ENCODE measurements at places on chromosomes 2 and 18.

GRCh38 chr18:13147130-13147529, 71.4 kb upstream of the LDLRAD4 start:
- no peak for DNase-seq

- no peak for DNase-seq
These were observed 312.8 kb upstream of the FANCL start for GRCh38 chr2:58553937-58554336.

GRCh38 chr2:200617156-200618053, 31.6 kb downstream of the AOX1 start:
- DNase-seq: no peak

DNA sequence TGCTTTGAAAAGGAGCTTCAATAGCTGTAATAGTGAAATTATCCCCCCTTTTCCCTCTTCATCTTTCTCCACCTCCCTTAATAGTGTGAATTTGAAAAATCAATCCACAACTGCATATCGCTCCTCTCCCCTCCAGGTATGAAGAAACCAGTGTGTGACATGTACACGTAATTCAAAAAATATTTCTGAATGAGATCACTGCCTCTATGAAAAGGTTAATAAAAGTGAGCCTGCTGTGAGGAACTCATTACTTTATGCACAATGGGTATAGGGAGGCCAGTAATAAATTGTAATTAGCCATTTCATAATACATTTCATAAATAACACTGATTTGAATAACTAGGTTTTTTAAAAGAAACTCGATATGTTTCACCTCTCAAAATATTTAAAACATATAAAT, 209.0 kb upstream of the KYNU start:
- DNase-seq: no peak

- DNase-seq: no peak
These were observed 96.3 kb upstream of the FZD7 start for GRCh38 chr2:201937343-201937742.

DNA sequence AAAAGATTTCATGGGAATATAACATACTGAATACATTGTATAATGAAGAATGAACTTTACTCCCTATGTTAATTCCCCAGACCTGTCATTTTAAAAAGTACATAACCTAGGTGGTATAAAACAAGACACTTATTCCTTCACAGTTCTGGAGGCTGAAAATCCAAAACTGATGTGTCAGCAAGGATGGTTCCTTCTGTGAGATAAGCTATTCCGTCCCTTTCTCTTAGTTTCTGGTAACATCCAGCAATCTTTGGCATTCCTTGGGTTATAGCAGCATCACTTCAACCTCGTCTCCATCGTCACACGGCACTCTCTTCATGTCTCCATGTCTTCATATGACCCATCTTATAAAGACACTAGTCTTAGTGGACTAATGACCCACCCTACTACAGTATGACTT, 93.9 kb downstream of the ASXL2 start:
- DNase-seq: no peak

- DNase-seq: no peak
These were observed 10.8 kb downstream of the LRRFIP1 start for GRCh38 chr2:237638176-237638575.

GRCh38 chr2:27446057-27446456, 3.9 kb downstream of the KRTCAP3 start:
- DNase-seq: no peak

- DNase-seq: no peak
These were observed 773.7 kb downstream of the TSN start for GRCh38 chr2:122528958-122529705.

DNA sequence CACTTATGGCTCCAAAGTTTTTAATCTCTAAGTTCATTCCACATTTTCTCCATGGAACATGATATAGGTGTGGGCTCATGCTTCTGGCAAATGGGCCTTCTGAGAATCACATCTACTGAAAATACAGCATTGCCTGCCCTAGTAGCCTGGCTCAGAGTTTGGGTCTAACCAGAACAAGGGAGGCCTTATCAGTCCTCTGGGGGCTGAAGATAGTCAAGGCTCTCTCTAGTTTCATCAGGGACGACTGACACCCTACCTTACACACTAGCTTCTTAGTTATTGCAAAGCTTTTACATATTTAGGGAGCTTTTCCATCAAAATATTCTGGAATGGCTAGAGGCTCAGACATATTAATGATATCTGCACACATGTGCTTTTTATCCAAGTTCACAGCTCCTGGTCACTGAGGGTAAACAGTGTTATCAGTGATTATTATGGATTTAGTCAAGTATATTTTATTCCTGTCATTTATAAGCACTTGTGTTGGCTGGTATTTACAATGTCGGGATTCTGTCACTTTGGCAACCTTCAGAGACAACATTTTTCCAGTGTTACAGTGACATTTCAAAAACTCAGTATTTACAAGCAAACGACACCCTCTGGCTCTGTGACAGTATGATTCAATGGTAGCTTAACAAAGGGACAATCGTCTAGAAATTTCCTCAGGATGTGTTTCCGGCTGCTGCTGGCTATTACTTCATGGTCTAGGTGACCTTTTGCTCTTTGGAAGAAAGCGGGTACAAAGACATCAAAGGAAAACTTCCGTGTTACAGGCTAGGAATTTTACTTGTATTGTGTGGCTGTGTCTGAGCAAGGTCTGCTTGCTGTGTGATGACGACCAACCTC, 200.6 kb downstream of the TCF4 start:
- no peak for DNase-seq

GRCh38 chr2:12300019-12300602, 416.6 kb upstream of the TRIB2 start:
- DNase-seq: no peak

GRCh38 chr18:47248115-47248603, 3.3 kb downstream of the SKOR2 start:
- no peak for DNase-seq

DNA sequence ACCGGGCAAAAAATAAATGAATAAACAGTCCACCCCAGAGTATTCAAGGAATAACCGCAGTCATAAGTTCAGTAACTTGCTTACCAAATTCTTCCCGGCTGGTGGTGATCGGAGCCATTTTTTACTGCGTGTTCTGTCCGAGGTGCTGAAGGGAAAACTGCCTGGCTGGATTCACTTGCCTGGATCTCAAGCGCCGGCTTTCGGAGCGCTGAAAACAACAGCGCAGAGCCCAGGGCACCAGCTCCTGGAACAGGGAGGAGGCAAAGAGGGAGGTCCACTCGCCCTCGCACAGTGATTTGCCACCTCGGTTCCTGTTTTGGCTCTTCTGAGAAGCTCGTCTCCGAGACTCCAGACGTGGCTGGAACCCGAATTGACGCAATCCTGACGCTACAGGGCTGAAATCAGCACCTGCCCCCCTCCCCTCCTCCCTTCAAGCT, at the start of gene SYT4:
SYT4 (minus strand) TSS at position 327 of the 437 bp plus-strand sequence; CDS start at position 118, 209 bp downstream.
- no peak for DNase-seq

GRCh38 chr18:57148263-57148662, 1.4 kb downstream of the BOD1L2 start:
- DNase-seq: no peak

DNA sequence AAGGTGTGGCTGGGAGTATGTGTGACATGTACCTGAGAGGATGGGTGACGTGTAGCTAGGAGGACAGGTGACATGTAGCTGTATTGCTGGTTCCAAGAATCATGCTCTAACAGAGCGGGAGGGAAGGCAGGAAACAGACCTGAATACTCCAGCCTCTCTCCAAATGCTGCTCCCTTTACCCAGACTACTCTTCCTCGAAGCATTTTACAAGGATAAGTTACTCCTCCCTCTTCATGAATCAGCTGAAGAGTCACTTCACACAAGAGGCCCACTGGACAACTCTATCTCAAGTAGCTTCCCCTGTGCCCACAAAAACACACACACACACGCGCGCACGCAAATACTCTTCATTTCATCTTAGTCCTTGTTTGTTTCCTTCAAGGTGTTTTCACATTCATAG, 52.6 kb upstream of the KIDINS220 start:
- DNase-seq: no peak

- DNase-seq: no peak
These were observed 100.9 kb upstream of the NEUROD1 start for GRCh38 chr2:181781078-181781786.

- no peak for DNase-seq
These were observed 31.6 kb downstream of the MBD2 start for GRCh38 chr18:54192900-54193299.

DNA sequence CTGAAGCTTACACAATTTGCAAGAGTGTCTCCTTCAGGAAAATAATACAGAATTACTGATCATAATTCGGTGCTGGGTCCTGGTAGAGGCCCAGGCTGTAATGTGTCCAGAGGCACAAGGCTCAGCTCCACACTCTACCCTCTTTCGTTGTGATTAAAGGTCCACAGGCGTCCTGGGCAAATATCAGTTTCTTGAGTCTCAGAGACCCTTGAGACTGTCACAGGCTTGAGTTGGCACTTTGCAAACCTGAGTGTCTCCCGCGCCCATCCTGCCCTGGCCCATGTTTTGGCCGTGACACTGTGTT, 46.9 kb upstream of the SMAD7 start:
- no peak for DNase-seq

DNA sequence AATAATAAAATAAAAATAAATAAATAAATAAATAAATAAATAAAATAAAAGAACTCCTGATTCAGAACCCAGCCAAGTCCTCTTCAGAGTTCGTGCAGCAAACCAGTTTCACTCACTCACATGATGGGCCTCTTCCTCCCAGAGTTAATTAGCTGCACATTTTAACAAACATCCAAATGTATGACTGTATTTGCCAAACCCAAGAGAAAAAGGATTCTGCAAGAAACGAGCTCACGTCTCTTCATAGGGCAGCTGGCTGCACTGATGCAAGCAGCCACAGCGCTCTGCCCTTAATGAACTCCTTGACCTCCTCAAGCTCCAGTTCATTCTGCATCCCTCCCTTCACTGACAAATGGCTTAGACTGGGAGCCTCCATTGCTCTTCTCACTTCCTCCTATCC, 55.1 kb downstream of the MREG start:
- DNase-seq: no peak

GRCh38 chr2:240217431-240218301, 77.2 kb upstream of the OTOS start:
- no peak for DNase-seq

DNA sequence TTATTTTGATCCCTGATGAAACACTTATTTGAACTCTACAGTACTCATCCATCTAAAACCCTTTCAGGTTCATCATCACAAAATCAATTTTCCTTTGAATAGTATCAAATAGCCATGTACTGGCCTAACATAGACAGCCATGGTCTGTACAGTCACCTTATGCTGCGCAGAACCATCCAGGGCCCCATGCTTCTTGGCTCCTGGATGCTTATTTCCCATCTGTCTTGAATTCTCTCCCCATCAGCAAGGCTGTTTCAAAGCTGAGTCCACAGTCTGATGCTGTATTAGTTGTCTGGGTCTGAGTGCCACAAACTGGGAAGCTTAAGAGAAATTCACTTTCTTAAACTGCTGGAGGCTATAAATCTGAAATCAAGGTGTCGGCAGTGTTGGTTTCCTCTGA, 290.2 kb downstream of the OSR1 start:
- no peak for DNase-seq

GRCh38 chr2:238299803-238300202, 11.4 kb upstream of the PER2 start:
- no peak for DNase-seq

DNA sequence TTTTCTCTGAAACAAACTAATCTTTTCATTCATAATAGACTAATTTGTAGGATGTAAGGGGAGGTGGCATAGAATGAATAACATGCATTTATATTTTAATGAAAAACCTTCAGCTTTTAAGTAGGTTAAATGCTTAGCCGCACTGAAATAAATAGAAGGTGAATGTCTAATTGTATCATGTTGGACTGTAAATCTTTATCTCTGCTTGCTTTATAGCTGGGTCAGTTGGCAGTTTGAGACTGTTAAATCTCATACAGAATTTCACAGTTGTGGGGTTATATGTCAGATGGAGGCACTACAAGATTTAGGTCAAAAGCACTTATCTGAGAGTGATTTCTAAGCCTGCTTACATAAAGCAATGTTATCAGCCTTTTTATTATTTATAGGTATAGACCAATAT, 174.7 kb upstream of the SIX3 start:
- DNase-seq: no peak

DNA sequence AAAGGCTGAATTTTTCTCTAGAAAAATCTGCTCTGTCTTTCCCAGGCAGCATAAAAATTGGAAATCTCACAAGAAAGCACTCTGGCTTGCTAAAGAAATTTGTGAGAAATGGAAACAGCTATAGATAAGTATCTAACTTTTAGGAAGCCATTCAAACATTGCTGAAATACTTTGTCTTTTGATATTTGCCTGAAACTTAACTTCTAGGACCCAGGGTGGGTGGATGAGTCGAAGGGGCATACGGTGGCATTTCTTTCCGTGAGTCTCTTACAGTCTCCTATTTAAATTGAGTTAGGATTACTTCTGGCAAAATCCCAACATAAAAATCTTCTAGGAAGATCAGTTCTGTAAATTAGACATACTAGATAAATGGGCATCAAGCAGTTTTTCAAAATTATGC, 532 bp upstream of the COL3A1 start:
- DNase-seq: no peak

DNA sequence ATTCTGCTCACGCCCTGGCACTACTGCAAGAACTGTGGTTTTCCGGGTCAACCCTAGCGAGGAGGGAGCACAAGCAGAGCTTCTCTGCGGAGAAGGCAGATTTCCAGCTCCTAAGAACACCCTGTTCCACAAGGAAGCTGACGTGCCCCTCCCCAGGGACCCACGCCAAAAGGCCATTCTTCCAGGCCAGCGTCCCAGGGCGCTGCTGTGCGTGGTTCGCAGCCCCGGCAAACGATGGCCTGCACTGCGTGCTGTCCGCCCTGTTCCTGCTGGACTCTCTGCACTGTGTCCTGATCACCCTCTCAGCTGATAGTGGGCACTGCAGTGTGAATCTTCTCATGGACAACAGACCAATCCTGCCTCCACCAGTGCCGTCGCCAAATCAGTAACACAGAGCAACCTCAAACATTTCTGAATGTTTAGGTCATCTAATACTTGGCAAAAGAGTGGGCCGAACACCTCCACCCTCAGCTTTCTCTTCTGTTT, 49.1 kb downstream of the ADI1 start:
- DNase-seq: no peak

- DNase-seq: no peak
These were observed 460.9 kb upstream of the SOX11 start for GRCh38 chr2:5231287-5231686.

GRCh38 chr2:10599921-10600320, 89.9 kb downstream of the NOL10 start:
- no peak for DNase-seq
